Endothelial cell (in vitro differentiated cells): ENCODE measurements at places on chromosomes 6 and 20.

- no peak for DNase-seq
- no peak overlapping the region for H3K4me3 ChIP-seq
- no peak overlapping the region for H3K27ac ChIP-seq
- no peaks in the 10 kb centered on the region for H3K36me3 ChIP-seq
Measured at GRCh38 chr6:42375007-42375635, 76.6 kb downstream of the TRERF1 start.

- peaks cover 2% of the 10 kb centered on the region for H3K27me3 ChIP-seq
- no peak for DNase-seq
- H3K36me3 ChIP-seq, result no peaks in the 10 kb centered on the region
- no peak overlapping the region for H3K27ac ChIP-seq
Measured at GRCh38 chr20:57330998-57331397, 1.4 kb downstream of the SPO11 start.

DNA sequence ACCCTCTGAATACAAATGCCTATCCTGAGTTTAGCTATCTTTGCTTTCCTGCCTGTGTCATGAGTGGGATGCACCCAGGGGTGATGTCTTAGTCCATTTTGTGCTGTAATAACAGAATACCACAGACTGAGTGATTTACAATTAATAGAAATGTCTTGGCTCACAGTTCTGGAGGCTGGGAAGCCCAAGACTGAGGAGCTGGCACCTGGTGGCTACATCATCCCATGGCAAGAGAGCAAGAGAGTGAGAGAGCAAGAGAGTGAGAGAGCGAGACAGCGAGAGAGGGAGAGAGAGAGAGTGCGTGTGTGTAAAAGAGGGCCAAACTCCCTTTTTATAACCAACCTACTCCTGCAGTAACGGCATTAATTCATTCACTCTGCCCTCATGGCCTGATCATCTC is 76.8 kb downstream of the PRDM1 start:
- peaks cover 20% of the 10 kb centered on the region for H3K4me1 ChIP-seq
- H3K27ac ChIP-seq, result no peak overlapping the region
- H3K27me3 ChIP-seq, result peaks cover 10% of the 10 kb centered on the region
- H3K4me3 ChIP-seq, result no peak overlapping the region
- no peaks in the 10 kb centered on the region for H3K36me3 ChIP-seq
- no peak for DNase-seq

DNA sequence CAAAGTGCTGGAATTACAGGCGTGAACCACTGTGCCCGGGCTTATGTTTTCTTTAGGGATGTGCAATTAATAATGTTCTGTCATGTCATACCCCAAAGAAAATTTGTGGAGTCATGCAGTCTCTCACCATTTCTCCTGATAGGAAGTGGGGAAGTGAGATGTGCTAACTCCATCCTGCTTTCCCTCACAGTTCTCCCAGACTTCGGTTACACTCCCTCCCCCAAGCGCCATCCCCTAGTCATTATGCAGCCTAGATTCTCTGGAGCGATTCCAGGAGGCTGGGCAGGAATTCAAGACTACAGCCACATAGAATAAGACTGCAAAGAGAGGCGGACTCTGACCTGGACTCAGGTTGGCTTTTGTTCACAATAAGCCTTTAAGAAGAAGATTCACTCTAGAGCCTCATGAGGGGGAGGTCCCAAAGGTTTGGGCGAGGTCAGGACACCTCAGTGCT is 271.4 kb downstream of the ALDH8A1 start:
- DNase-seq, result no peak
- H3K4me1 ChIP-seq, result no peaks in the 10 kb centered on the region
- no peaks in the 10 kb centered on the region for H3K36me3 ChIP-seq

- no peak overlapping the region for H3K4me3 ChIP-seq
- H3K36me3 ChIP-seq, result no peaks in the 10 kb centered on the region
- H3K27me3 ChIP-seq, result no peaks in the 10 kb centered on the region
- no peak for DNase-seq
Measured at GRCh38 chr6:133407320-133408100, 166.4 kb downstream of the EYA4 start.

DNA sequence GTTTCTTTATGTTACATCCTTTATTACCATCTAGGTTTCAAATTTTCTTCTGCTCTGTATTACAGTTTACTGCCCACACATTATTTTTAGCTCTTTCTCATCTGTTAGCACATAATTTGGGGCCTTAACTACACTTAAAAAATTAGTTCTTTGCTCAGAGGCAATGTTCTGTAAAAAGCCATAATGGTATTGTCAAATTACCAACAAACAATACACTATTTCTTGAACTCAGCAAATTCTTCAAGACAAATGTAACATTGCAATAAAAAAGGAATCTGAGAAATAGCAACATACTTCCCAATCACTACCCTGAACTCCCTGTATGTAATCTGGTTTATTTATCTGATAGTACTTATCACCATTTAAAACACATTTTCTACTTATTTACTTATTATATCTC is 448.6 kb upstream of the OPRM1 start:
- H3K27me3 ChIP-seq, result no peaks in the 10 kb centered on the region
- DNase-seq, result no peak
- H3K27ac ChIP-seq, result peak overlapping the region; percentile 55
- H3K4me1 ChIP-seq, result peaks cover 12% of the 10 kb centered on the region
- H3K4me3 ChIP-seq, result no peak overlapping the region

- H3K27ac ChIP-seq, result no peak overlapping the region
- H3K4me1 ChIP-seq, result no peaks in the 10 kb centered on the region
- no peaks in the 10 kb centered on the region for H3K36me3 ChIP-seq
- H3K4me3 ChIP-seq, result no peak overlapping the region
- no peak for DNase-seq
Measured at GRCh38 chr20:62737271-62737811, 28.7 kb downstream of the NTSR1 start.

DNA sequence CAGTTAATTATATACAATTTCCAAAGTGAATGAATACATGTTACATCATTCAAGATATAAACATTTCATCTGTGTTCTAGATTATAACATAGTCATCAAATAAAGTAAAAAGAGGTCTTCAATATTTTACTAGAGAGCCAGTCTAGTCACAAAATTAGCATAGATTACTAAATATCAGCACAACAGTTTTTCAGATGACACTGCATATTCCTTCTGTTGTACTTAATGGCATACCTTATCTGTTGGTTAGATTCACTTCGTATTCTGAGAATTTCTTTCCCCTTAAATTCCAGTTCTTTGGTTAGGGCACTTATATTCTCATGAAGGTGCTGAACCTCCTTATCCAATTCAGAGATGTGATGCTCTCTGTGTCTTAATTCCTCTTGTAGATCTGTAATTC is 39.8 kb upstream of the MCM9 start:
- no peak for DNase-seq
- no peak overlapping the region for H3K27ac ChIP-seq
- no peaks in the 10 kb centered on the region for H3K27me3 ChIP-seq
- peaks cover 27% of the 10 kb centered on the region for H3K36me3 ChIP-seq
- H3K4me1 ChIP-seq, result peaks cover 6% of the 10 kb centered on the region

DNA sequence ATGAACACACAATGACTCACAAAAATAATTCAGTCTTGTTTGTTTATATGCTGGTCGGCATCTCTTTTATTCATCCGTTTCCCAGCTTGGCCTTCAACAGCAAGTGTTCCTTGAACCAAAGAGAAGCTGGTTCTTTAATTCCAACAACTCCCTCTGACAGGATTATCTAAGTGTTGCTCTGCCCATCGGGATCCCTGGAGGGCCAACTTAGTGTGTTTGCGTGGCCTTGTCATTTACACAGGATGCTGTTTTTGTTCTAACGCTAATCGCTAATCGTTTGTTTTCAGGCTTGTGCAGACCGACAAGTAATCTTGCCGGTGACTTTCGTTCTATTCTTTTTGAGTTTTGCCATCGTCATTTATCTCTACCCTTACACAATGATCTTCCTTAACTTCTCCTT is 267.4 kb upstream of the EXOC2 start:
- no peak overlapping the region for H3K27ac ChIP-seq
- H3K4me3 ChIP-seq, result no peak overlapping the region
- H3K27me3 ChIP-seq, result no peaks in the 10 kb centered on the region
- DNase-seq, result no peak

DNA sequence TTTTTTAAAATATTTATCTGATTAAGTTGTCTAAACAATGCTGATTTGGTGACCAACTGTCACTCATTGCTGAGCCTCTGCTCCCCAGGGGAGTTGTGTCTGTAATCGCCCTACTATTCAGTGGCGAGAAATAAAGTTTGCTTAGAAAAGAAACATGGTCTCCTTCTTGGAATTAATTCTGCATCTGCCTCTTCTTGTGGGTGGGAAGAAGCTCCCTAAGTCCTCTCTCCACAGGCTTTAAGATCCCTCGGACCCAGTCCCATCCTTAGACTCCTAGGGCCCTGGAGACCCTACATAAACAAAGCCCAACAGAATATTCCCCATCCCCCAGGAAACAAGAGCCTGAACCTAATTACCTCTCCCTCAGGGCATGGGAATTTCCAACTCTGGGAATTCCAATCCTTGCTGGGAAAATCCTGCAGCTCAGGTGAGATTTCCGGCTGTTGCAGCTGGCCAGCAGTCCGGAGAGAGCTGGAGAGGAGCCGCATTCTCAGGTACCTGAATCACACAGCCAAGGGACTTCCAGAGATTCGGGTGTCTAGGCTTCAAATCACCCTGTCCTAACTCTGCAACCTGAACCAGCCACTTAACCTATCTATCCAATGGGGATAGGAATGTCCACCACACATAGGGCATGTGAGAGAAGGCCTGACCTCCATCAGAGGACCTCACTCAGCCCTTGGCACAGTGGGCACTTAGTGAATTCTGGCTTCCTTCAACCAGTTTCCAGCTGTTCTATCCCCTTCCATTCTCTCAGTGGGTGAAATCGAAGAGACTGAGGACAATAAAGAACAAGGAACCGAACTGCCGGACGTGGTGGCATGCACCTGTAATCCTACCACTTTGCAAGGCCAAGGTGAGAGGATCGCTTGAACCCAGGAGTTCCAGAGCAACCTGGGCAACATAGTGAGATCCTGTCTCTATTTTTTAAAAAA is 3.1 kb downstream of the TNF start:
- peaks cover 11% of the 10 kb centered on the region for H3K27me3 ChIP-seq
- H3K27ac ChIP-seq, result no peak overlapping the region
- H3K36me3 ChIP-seq, result no peaks in the 10 kb centered on the region
- H3K4me3 ChIP-seq, result no peak overlapping the region

DNA sequence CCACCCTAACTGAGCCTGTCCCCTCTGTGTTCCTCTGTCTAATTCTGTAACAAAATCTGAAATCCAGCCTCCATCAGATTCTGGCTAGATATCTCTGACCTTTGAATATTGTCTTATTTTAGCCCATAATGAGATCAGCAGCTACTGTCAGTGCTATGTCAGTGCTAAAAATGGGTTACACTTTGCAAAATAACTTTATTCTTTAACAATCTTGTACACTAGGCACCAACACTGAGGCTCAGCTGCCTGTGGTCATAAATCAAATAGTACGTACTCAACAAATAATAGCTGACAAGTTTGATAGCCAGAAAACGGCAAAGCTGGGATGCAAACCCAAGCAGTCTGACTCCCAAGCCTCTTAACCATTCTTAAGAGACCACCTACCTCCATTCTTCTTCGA is 22.1 kb downstream of the TTPAL start:
- no peak for DNase-seq
- no peaks in the 10 kb centered on the region for H3K4me1 ChIP-seq
- peaks cover 46% of the 10 kb centered on the region for H3K36me3 ChIP-seq
- H3K27me3 ChIP-seq, result peaks cover 2% of the 10 kb centered on the region

DNA sequence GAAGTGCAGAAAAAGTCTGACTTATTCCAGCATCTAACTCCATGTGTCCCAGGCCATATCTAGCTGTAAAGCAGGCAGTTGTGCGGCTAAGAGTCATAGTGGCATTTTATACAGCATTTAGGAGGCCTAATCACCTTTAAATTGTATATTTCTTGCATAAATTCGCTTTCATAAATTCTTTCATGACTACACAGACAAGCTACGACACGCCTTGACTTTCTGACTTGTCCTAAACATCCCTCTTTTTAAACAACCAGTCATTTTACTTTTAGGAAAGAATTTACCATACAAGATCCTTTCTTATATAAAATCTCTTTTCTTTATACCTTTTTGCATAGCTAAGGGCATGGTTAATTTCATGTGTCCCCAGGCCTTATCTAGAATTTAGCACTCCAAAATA is 81.7 kb upstream of the THBS2 start:
- DNase-seq, result no peak
- no peaks in the 10 kb centered on the region for H3K36me3 ChIP-seq
- no peak overlapping the region for H3K27ac ChIP-seq
- no peak overlapping the region for H3K4me3 ChIP-seq

DNA sequence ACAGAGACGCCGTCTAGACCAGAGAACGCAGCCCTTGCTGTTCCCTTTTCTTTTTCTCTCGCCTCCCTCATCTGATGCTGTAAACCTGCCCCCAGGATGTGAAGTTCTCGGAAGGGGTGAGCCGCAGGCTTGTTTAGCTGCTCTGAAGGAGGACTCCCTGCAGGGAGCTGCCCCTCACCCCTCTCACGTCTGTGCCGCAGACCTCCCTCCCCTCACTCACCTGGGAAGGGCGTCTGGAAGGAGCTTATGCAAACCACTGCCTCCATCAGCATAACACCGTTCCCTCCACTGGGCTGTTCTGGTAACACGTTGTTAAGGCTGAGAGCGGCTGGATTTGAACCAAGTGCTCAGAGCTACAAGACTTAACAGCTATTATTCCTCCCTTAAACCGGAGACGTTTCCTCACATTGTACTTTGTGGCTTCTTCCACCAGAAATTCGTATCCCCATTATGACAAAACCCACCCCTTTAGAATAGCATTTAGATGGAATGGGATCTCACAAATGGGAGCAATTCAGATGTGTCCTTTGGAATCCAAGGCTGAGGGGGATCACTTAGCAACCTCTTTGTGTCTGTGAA is 99.8 kb downstream of the SMOC2 start:
- peaks cover 4% of the 10 kb centered on the region for H3K27me3 ChIP-seq
- H3K36me3 ChIP-seq, result no peaks in the 10 kb centered on the region
- peaks cover 5% of the 10 kb centered on the region for H3K4me1 ChIP-seq
- no peak for DNase-seq
- H3K27ac ChIP-seq, result no peak overlapping the region

GRCh38 chr6:7673063-7673536 is 52.8 kb upstream of the BMP6 start:
- no peak overlapping the region for H3K4me3 ChIP-seq
- H3K4me1 ChIP-seq, result peaks cover 14% of the 10 kb centered on the region
- no peaks in the 10 kb centered on the region for H3K36me3 ChIP-seq
- DNase-seq, result peak; percentile 28

DNA sequence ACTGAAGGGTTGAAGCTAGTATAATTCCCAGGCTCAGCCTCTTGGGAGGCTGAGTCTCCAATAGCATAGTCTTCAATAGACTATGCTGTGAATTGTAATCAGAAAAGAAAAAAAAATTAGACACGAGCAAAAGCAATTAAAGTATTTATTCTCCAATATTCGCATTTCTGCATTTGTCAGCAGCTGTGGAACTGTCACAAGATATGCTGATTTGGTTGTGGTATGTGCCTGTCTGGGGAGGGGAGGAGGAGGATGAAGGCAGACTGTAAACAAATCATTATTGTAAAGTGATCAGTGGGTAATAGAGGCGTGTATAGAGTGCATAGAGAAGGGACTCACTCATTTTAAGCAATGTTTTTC is 10.1 kb upstream of the BICRAL start:
- DNase-seq, result no peak
- H3K36me3 ChIP-seq, result no peaks in the 10 kb centered on the region
- peaks cover 5% of the 10 kb centered on the region for H3K27me3 ChIP-seq
- H3K27ac ChIP-seq, result peak overlapping the region; percentile 83
- H3K4me1 ChIP-seq, result peaks cover 41% of the 10 kb centered on the region
